ENCODE measurements at places on chromosomes 16 and 17. TPM values are rescaled to one million over a fixed set of nuclear protein-coding genes. Genes with fewer than 3 reads are reported as not detected.

GRCh38 chr17:19390951-19391350, 4.0 kb upstream of the MFAP4 start:
- no peak for DNase-seq

DNA sequence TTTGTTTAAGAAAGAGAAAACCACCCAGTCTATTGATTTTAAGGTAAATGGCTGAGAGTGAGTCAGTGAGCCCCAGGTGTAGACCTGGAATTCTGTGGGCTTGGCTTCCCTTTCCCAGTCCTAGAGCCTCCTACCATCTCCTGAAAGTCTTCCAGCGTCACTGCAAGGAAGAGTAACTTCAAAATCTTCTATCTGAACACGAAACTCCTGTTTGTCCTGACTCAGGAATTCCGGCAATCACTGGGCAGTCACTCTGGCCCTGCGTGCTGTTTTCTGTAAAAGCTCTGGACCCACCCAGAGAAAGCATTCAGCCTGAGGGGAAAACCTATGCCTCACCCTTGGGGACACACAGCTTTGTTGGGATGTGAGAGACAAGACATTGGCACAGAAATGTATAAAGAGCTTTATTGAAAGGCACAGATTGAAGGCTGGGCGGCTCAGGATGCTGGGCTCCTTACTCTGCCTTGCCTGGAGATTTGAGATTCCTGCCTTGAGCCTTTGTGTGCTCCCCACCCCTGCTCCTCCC, 15.9 kb downstream of the MINK1 start:
- peak; percentile 83 for DNase-seq

DNA sequence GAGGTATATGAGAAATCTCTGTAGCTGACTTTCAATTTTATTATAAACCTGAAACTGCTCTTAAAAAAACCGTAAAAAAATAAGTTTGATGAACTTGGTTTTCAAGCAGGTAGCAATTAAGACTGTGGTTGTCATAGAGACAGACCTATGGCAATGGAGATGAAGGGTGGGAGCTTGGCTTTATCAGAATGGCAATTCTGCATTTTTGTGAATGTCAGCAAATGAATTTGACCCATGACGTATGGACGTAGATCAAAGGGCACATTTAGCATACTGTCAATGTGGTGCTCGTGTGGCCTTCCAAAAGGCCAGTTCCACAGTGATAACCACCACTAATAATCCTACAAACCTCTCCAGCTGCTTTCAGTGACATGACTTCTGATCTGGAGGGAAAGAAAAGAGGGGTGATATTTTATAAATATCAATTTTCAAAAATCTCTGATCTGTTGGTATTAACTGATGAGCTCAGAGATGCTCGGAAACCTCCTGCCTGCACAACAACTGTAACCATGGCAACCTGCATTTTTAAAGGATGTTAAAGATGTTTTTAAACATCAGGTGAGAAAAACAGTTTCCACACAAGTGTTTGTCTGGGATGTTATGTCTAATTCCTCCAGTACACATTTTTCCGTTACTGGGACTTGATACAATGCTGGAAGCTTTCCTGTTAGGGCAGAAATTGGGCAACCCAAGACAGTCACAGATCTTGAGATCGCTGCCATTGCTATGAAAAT, 533.7 kb downstream of the CDH13 start:
- no peak for DNase-seq

- DNase-seq = no peak
Observed at GRCh38 chr17:21357696-21358656, 18.2 kb upstream of the KCNJ12 start.

The MRPS7 gene
- polyA plus RNA-seq = 164 TPM

The KDM6B gene
- 10.2 TPM for polyA plus RNA-seq

The TMEM97 gene
- 65.0 TPM for polyA plus RNA-seq

The TP53TG3F gene
- polyA plus RNA-seq = 0.12 TPM
